ENCODE measurements at places on chromosomes 12 and 14.

- no peak for DNase-seq
These were observed 412.8 kb upstream of the TBX3 start for GRCh38 chr12:115096588-115097397.

GRCh38 chr12:110739488-110739887 is 3.2 kb downstream of the PPP1CC start:
- no peak for DNase-seq

DNA sequence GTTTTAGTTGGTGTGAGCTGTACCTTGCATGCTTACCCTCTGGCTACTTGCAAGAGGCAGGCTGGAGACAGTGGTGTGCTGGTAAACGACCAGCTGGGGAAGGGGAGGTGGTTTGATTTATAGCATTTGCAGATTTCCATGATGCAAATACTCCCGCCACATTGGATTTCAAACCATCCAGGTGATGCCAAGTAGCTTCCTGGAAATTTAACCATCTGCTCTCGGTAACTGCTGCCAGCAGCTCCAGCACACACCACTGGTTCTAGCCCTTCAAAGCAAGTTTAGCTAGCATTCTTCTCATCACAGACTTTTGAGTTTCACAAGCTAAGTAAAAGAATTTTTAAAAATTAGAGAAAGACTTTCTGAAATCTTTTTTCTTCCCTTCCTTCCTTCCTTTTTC is 104.5 kb upstream of the AMIGO2 start:
- DNase-seq: no peak

DNA sequence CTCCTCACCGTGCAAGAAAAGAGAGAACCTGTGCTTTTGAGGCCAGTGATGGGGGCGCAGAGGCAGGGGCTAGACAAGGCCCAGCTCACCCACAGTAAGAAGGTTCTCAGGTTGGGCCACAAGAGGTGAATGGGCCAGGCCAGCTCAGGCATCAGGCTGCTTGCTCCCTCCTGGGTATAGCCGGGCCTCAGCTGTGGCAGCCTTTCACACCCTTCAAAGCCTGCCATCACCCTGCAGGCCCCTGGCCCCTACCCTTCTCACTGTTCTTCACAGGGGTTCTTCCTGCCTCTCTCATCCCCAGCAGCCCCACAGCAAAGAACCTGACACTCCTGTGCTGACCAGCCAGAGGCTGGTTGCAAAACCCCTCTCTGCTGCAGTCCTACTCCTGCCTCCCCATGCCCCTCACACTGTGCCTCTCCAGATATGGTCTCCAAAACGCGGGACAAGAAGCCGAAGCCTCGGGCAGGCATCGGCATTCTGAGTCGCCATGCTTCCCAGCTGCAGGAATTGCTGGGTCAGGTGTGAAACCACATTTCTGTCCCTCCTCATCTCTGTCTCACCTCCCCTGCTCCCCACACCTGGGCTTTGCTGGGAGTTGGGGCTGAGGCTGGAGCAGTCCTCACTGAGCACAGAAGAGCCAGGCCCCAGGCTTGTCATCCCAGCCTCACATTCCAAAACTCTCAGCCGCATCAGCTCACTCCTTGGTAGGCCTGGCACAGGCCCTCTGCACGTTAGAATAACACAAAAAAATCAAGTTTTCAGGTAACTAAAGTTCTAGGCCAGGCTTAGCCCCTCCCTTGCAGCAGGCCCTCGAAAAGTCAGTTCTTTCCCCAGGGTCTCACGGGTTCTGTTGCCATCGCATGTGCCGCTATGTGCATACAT is 6.9 kb upstream of the FAIM2 start:
- DNase-seq: no peak

GRCh38 chr12:126830778-126831680 is 1435.9 kb upstream of the TMEM132C start:
- no peak for DNase-seq

DNA sequence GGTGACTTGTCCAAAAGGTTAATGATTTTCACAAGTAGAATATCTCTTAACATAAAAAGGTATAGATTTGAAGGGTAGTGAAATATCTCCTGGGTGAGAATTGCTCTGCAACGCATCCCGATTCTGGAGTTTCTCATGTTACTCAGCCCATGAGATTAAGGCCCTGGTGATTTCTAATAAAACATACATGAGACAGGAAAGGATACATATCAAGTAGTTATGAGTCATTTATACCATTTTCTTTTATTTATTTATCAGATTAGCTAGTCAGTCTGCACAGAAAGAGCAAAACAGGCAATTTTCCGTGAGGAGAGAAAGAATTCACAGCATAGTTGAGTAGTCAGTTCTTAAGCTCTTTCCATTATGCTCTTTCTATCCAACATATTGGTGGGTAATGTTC is 535.6 kb upstream of the ATP2B1 start:
- no peak for DNase-seq

- no peak for DNase-seq
These were observed 17.1 kb downstream of the SLC11A2 start for GRCh38 chr12:51009056-51009440.

GRCh38 chr14:60648249-60648933 is 886 bp downstream of the SIX1 start:
- DNase-seq: no peak

DNA sequence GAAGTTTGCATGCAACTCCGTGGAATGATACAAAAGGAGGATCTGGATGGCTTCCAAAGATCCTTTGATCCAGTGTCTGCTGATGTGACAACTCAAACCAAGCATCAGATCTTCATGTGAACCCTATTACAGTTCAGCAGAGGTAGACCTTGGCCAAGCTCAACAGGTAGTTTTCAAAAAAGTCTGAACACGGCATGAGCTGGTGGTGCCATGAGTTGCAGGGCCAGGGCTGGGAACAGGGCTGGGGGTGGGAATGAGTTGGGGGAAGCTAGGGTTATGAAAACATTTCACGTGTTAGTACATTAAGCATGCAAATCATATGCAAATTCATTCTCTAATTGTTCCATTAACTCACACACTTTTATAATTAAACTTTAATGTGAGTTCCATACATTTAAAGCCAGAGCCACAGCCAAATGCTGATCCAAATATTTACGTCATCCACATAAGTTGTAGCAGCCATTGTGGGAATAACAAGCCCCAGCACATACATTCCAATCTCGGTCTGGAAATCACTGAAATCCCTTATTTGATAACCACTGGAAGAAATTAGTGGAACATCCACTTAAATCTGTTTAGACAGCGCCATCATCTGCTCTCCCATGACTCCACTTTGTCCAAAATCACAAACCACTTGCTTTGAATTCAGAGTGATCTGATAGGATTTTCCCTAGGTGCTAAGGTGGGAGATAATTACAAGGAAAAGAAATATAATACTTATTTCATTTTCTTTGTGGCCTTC is 158.5 kb downstream of the APAF1 start:
- DNase-seq: no peak

- DNase-seq: no peak
These were observed 45.0 kb downstream of the PLEKHD1 start for GRCh38 chr14:69529563-69529962.

DNA sequence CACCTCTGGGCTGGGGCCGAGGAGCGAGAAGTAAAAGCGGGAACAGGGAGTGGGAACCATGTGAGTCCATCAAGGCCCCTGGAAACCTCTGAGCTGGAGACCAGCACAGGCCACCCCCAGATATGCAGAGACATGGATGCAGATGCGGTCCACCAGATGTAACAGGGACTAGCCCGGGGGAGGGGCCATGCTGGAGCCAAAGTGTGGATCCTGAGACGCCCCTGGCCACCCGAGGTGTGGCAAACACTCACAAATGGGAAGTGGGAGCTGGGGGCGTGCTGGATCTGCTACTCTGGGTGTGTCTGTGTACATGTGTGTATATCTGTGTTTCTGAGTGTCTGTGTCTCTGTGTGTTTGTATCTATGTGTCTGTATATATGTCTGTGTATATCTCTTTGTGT is 12.8 kb downstream of the MYL2 start:
- no peak for DNase-seq

DNA sequence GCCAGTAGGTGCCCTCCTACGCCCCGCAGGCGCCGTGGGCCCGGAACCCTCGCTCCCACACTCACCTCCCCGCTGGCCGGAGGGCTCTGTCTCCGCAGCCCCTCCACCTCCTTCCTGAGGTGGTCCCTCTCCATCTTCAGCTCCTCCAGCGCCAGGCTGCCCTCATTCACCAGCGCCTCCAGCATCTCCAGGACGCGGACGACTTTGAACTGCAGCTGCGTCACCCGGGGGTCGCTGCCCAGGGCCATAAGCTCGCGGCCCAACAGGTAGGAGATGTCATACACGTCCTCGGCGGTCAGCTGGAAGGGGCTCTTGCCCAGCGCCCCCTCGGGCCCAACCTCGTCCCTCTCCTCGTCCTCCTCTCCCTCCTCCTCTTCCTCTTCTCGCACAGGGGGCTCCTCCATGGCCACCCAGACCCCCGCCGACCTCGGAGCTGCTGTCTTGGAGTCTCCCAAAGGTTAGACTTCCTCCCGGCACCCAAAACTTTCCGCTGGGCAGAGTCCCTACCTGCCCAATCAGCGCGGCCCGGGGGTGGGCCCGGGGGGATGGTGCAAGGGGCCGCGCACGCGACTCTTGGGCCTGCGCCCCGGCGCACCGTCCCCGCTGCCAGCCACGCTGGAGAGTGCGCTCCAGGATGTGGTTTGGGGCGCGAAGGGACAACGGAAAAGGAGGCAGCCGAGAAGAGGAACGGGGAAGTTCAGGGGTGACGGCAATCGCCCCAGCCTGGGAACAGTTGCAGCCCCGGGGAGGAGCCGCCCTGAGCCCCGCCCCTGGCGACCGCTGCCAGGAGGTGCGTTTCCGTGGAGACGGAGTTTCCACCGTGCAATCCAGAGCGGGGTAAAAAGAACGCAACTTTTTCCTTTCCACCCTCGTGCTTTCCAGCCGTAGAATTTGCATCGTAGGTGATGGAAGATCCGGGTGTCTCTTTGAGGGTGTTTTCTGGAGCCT is at the start of gene RILPL2:
Gene RILPL2 (minus strand): TSS at position 668 of the 948 bp plus-strand sequence. CDS start 264 bp downstream, at position 404.
- DNase-seq: no peak

- no peak for DNase-seq
These were observed 768 bp downstream of the CEP170B start for GRCh38 chr14:104865631-104866441.

- DNase-seq: no peak
These were observed 156.4 kb upstream of the PLXNC1 start for GRCh38 chr12:93991829-93992461.

DNA sequence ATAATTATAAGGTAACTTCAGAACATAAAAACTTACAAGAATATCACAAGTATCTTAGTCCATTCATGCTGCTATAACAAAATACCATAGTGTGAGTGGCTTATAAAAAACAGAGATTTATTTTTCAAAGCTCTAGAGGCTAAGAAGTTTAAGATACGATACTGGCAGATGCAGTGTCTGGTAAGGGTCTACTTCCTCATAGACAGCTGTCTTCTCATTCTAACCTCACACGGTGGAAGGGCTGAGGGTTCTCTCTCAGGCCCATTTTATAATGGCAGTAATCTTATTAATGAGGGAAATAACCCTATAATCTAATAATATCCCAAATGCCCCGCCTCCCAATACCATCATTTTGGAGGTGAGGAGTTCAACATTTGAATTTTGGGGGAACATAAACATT is 23.7 kb upstream of the OSBPL8 start:
- no peak for DNase-seq

Measured in NCI-H1417 treated with DMSO at 0.1 percent for 48 hours (cell line).